ENCODE measurements at places on chromosomes 1 and 21.

DNA sequence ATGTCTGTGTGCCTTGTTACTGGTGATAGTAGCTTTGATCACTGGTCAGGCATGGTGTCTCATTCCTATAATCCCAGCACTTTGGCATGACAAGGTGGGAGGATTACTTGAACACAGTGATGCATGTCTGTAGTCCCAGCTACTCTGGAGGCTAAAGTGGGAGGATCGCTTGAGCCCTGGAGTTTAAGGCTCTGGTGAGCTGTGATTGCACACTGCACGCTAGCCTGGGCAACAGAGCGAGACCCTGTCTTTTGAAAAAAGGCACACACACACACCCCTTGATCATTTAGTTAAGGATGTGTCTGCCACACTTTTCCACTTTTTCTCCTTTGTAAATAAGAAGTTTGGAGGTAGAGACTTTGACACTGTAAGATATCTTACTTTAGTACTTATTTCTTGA, 15.1 kb downstream of the MIGA1 start:
- DNase-seq = no peak

DNA sequence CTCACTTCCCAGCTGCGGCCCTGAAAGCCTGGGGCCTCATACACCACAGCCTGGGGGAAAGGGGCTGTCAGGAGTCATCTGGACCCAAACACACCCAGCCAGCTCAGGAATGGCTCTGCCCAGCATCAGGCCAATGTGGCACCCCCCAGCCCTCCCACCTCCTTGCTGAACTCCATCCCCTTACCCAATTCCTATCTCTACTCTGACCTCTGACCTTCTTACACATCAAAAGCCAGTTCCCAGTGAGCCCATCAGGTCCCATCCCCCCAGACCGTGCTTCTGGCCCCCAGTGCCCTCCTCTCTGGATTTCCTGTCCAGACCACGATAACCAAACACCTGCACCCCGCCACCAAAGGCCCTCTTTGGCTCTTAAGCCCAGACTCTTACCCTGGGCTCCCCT, 16.3 kb downstream of the CRYBG2 start:
- no peak for DNase-seq

- DNase-seq = no peak
These were observed 3.5 kb downstream of the GCLM start for GRCh38 chr1:93905734-93906133.

- no peak for DNase-seq
These were observed 615.2 kb downstream of the MATN1 start for GRCh38 chr1:30108186-30108585.

DNA sequence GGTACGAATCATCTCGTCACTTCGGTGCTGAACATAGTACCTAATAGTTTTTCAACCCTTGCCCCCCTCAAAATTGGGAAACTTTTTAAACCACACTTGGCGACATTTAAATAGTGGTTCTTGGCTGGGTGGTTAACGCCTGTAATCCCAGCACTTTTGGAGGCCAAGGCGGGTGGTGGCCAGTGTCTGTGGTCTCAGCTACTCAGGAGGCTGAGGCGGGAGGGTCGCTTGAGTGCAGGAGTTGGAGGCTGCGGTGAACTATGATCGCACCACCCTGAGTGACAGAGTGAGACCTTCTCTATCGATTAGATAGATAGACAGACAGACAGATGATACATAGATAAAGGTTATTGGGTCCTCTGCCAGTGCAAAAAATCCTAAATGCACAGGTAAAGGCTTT, 55.5 kb upstream of the RASAL2 start:
- DNase-seq = no peak

DNA sequence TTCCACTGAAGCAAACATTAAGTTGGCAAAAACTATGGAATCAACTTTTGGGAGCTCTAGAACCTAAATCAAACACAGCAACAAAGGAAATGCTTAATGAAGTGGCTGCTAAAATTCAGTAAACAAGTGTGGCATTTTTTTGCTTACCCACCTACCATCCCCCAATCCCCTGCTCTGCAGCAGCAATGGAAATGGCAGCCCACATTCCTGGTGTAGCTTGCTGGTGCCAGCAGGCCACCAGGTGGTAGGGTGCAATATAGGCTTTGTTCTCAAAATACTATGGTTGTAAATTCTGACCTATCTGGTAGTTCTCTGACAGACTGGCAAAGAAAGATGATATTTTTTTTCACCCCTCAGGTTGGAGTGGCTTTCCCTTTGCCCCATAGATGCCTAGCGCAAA, 42.8 kb downstream of the SHCBP1L start:
- DNase-seq = no peak

GRCh38 chr1:168609741-168610510, 33.5 kb downstream of the XCL1 start:
- no peak for DNase-seq

DNA sequence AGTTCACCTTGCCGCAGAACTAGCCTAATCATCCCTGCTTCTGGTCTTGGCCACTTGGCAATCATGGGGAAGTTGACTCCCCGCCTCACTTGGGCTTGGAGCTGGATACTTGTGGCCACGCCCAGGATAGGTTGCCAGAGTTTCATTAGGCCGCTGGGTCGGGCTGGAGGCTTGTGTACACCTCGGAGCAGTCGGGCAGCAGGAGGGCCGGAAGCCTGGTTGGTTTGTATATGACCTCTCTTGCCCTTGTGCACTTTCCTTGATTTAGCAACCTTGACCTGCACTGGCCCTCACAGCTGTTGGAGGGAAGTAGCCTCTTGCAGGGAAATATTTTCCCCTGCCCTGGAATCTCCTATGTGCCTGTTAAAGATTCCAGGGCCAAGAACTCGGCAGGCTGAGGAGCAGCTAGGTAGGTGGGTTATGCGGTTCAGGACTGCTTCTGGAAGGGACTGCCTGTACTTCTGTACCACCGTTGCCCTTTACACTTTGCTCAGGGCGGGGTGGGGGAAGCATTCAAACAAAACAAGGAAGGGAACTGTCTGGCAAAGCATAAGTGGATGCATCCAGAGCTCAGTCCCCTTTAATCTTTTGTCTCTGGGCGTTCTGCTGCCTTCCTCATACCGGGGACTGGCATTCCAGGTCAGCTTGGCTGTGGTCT, 83.5 kb downstream of the UCK2 start:
- DNase-seq = no peak

- DNase-seq = no peak
These were observed 660.0 kb downstream of the PTPRC start for GRCh38 chr1:199298825-199299224.

GRCh38 chr1:6209661-6210580, 4.0 kb downstream of the RNF207 start:
- no peak for DNase-seq

GRCh38 chr1:54238353-54239034, 38.5 kb downstream of the MRPL37 start:
- no peak for DNase-seq

GRCh38 chr1:175649416-175649815, 94.0 kb downstream of the TNR start:
- DNase-seq = no peak

DNA sequence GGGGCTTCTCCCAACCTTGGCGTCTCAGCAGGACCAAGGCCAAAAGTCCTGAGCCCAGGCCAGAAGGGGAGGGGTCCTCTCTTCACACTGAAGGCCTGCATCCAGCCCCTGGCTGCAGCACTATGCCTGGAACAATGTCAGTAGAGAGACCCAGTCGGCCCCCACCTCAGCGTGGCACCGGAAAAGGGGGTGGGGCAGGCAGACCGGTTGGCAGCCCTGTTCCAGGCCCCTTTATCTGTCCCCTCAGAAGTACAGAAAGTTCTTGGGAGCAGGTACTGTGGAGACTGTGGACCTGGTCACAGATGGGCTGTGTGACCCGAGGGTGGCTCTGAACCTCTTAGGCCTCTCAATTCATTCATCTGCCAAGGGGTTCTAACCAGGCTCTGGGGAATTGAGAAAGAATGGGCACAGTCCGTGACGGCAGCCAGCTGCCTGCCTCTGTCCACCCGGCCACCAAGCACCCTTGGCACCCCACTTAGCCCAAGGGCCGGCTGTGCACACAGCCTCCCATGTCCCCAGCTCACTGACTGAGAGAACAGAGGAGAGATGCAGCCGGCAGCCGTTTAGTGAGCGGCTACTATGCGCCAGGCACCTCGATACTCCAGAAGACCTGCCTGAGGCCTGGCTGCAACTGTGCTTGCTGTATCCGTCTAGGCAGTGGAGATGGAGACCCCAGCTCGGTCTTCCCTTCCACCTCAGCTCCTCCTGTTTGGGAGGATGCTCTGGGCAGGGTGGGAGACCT, 23.9 kb downstream of the RUNX3 start:
- DNase-seq = no peak

DNA sequence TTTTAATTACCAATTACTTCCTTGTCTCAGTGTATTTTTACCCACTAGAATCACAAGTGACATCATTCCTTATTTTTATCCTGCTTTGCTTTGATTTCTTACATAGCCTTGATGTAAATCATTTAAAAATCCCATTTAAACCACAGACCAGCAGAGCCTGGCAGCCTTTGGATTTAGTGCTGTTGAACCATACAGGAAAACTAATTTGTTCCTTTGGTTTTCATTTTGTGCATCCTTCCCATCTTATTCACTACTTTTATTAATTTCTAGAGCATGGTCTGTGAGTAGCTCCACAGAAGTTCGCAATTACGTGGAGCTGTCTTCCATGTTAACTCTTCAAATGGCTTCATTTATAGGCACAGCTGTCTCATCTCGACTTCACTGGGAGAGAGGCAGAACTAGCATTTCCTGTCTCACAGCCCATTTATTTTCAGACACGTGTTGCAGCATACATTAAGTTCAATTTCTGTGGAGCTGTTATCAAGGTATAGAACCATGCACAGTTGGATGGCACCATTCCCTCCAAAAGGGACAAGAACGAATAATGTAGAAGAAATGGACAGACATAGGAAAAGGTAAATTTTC, 235.3 kb downstream of the MRPL39 start:
- no peak for DNase-seq

DNA sequence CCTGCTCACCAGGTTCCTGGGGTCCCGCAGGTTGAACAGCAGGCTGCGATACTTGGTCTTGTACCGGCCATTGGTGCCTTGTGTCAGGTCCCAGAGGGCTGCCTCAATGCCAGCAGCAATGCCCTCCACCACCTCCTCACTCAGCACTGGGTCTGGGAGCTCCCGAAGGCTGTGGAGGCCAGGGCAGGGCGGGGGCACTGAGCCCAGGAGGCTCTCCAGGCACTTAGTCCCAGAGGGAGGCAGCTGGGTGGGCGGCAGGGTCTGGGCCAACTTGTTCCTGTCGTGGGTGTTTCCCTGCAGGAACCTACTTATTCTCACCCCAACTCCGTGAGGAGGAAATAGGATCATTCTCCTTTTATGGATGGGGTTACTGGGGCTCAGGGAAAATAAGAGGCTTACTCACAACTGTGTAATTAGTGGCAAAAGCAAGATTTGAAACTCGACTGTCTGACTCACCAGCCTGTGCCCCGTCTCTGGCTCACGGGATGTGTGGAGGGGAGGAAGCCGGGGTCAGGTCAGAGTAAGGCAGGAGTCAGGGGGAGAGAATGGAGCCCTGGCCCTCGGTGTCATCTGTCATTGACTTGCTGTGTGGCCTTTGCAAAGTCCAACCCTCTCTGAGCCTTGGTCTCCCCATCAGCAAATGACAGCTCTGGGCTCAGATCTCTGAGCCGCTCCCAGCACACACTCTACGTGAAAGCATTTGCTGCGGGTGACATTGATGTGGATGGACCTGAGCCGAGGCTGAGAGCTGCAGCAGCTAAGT, 17.2 kb downstream of the SPOCD1 start:
- no peak for DNase-seq

- DNase-seq = no peak
These were observed 63.6 kb upstream of the ERG start for GRCh38 chr21:38561613-38562581.

DNA sequence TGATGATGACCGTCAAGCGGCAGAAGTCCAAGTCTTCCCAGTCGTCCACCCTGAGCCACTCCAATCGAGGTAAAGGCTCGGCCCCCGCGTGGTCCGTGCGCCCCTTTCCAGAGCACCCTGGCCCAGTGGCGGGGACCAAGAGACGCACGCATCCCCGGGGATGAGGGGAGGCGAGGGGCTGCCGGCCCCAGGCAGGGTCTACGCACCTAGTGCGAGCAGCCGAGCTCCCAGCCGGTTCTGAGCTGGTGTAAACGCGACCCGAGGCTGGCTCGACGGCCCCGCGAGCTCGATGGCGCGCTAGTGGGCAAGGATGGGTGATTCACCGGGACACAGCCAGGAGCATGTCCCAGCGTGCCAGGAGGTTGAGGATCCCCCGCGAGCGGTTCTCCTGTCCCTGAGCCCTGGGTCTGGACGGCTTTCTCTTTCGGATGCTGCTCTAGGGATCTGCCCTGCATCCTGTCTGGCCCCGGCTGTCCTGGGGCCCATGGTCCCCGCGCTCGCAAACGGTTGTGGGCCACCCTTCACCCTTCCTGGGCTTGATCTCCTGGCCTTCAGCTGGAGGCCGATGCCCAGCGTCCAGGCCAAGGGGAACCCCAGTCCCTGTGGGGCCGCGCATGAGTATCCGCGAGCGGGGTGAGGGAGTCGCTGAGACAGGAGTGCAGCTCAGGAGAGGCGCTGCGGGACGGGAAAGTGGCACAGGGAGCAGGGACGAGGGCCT, 689 bp downstream of the PKP1 start:
- DNase-seq = no peak

DNA sequence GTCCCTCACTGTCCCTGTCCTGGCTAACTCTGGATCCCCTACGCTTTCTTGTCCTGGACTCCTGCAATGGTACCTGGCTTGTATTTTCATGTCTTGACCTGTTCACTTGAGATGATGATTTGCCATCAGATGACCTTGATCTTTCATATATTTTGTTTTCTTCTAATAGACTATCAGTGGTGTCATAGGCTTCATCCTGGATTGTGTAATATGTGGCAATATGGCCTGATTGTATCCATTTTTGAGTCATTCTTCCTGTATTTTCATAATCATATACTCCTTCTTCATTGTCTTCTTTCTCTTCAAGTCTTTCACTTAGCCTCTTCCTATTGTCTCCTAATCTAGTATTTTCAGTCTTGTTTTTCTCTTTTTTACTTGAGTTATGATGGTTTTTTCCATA, 11.1 kb downstream of the FLG start:
- DNase-seq = no peak

- DNase-seq = no peak
These were observed 20.5 kb downstream of the PRKACB start for GRCh38 chr1:84164567-84165021.

GRCh38 chr1:199182186-199182843, 543.5 kb downstream of the PTPRC start:
- DNase-seq = no peak

- no peak for DNase-seq
These were observed 27.5 kb upstream of the FCER1A start for GRCh38 chr1:159274631-159275030.

GRCh38 chr21:34552360-34553098, 40.5 kb upstream of the KCNE1 start:
- DNase-seq = no peak

Data from activated CD8-positive, alpha-beta memory T cell treated with anti-CD3 and anti-CD28 coated beads for 48 hours (primary cell).